Stimulated activated CD8-positive, alpha-beta memory T cell treated with anti-CD3 and anti-CD28 coated beads, Interleukin-4, amount 100 ng/mL, for 4 hours (primary cell): ENCODE measurements at places on chromosomes 1 and 21.

DNA sequence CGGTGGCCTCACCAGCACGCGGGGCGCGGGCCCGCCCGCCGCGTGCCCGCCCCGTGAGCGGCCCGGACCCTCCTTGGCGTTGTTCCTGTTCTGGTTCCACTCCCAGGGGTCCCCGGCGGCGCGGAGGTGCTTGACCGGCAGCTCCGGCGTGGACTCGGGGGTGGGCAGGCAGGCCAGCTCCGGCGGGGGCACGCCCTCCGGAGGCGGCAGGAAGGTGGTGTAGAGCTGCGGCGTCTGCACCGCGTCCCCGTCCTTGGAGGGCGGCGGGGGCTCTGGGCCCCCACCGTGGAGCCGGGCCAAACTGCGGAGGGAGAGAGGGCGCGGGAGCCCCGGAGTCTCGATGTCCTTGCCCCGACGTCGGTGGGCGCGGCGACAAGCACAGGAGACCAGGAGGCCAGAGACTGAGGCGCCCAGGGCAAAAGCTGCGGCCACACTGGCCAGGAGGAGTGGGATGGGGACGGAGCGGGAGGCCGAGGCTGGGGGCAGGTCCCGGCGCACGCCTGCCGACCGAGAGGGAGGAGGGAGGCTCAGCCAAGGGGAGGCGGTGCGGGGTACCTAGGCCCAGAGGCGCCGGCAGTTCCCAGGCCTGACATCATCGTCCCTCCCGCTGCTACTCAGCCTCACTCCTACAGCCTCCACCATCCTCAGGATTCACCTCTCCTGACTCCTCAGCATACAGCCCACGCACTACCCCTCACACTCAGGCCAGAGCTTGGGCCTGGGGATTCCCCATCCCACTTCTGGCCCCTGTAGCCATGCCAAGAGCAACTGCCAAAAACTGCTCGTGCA, 13.2 kb downstream of the SEMA6C start:
- no peak for DNase-seq

DNA sequence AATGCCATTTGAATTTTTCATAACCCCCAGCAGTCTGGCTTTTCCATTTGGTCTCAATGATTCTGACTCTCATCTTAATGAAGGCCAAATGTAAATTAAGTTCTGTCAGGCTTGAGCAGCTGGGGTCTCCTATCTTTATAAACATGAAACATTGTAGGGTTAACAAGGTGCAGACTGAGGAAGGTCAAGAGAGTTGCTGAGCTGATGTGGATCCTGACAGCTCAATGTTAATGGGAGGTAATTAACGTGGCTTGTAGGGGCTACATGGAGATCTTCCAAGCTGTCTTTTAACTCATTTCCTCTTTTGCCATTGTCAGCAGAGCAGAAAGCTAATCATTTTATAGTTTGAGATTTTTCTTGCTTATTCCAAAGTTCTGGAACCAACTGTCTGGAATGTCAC, 55.2 kb downstream of the FGGY start:
- no peak for DNase-seq

DNA sequence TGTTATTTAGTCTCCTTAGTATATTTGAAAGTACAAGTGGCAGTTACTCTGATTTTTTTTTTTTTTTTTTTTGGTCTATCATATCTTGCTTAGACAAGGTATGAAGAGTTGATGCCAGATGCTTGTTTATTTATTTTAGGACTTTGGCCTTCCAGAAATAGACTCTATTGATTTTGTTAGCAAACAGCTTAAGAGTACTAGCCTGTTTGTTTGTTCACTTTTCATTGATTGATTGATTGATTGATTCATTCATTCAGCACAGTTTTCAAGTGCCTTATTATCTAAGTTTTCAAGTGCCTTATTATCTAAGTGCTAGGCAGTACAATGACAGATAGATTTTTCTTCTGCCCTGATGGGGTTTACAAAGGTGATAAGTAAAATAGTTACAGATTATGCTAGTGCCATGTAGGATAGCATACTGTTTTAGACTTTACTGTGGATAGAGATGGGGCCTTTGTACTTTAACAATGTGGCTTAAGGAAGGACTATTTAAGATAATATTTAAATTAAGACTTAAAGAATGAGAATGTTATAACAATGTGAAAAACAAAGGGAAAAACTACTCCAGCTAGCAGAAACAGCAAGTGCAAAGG, 50.5 kb downstream of the MTF2 start:
- no peak for DNase-seq

- no peak for DNase-seq
These were observed 5.8 kb downstream of the TINAGL1 start for GRCh38 chr1:31581821-31582810.

DNA sequence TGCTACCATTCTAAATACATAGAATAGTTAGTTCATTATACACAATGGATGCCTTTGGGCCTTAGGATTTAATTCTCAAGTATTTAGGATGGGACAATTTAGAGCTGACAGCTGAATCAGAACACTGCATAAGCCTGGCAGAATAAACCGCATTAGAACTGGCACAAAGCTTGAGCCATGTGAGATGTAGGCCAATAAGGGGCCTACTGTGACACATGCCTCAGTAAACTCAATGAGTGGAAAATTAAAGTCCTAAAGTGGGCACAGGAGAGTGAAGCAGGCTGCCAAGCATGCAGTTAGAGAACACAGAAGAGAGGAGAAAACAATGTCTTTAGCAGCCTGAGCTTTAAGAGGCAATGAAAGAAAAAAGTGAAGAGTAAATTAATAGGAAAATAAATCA, 24.3 kb downstream of the SCYL3 start:
- DNase-seq: no peak

- DNase-seq: no peak
These were observed 212.9 kb downstream of the KCNH1 start for GRCh38 chr1:210920716-210921694.
